ENCODE measurements at places on chromosomes 4 and X. TPM values are rescaled to one million over a fixed set of nuclear protein-coding genes. Genes with fewer than 3 reads are reported as not detected.

Gene CXCL3
- total RNA-seq = 15.1 TPM

GRCh38 chr4:53127365-53127764 is 238.5 kb downstream of the SCFD2 start:
- DNase-seq = no peak

DNA sequence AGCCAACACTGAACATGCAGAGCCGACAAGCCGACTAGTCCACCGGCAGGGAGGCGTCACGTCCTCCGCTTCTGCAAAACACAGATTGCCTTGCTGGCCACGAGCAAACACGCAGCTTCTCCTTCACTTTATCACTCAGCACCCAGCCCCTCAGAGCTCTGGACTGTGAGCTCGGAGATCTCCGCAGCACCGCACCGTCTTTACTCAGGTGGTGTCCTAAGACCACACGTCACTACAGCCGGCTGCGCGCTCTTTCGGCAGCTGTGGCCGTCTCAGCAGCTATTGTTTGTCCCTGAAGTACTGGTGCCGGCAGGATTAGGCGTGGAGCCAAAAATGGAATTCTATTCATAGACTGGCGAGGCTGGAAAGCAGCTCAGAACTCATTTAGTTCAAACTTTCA is 72.0 kb downstream of the FAT1 start:
- DNase-seq = no peak

DNA sequence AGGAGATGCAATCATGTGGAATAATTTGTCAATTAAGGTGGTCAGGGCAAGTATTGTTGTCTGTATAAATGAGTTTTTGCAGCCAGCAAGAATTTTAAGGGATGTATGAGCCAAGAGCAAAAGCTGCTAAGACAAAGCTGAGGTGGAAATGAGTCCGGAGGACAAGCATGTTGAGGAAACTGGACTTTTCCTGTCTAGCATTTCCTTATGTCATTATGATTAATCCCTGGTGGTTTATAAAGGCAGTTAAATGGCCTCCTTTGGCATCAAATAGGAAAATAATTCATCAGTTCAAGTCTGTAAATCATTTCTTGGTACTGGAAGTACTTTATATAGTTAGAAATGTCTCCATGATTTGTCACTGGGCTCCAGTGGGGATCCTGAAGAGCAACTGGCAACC is 61.6 kb upstream of the TEX13A start:
- DNase-seq = no peak

- DNase-seq = no peak
Observed at GRCh38 chr4:171812665-171813525, at the start of gene GALNTL6. Gene GALNTL6, plus strand, starts transcription at chr4:171813404.

All from mesenteric fat pad (tissue), 1 donor.